ENCODE measurements at places on chromosomes 6 and 20.

GRCh38 chr6:82057846-82058554 is 189.5 kb downstream of the IBTK start:
- DNase-seq = no peak

GRCh38 chr6:151089978-151090377 is 149.8 kb upstream of the AKAP12 start:
- DNase-seq = no peak

GRCh38 chr6:162675503-162675902 is 52.1 kb downstream of the PRKN start:
- DNase-seq = no peak

- no peak for DNase-seq
These were observed 588 bp upstream of the ACSS2 start for GRCh38 chr20:34875642-34876405.

- DNase-seq = no peak
These were observed 116.8 kb upstream of the SUPT3H start for GRCh38 chr6:45494416-45495135.

- DNase-seq = no peak
These were observed 72.8 kb downstream of the SMOC2 start for GRCh38 chr6:168513766-168514165.

DNA sequence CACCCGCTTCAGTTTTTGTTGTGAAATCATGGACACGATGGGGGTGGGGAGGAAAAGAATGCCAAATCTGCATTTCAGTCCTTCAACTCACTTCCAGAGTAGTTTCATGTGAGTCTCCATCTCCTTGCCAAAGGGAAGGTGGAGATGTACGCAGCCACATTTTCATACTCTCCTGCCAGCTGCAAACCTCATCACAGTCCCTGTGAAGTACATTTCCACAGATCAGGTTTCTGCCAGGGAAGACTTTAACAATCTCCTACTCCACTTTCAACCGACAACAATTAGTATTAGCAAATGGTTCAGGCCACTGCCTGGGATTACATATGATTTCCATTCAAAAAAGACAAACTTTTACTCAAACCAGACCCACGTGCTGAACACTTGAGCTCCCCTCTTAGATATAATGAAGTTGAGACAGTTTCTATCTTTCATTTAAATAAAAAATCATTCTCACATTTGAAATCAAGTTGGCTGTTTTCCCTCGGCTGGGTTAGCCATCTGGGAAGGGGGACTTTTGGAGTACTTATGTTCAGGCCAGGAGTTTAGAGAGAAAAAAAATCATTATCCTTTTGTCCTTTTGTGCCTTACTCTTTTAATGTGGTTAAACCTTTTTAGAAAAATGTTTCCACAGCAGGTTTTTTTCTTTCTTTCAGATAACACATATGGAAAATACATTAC is 51.0 kb upstream of the CEP162 start:
- no peak for DNase-seq

DNA sequence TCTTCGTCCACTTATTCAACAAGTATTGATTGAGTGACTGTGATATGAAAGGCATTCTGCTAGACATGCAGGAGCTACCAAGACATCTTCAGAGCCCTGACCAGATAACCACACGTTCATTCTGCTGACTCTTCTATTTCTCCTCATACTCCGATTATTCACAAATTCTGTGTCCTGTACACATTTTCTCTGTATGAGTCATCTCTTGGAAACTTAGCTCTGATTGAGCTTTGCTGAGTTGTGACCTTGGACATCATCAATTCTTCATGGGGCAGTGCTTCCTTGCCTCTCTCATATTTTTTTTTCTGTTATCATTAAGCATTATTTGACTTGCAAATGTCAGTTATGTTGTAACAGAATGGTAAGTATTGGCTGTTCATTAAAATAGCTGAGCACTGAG is 351.6 kb upstream of the CNR1 start:
- no peak for DNase-seq

- DNase-seq = no peak
These were observed 148.6 kb upstream of the FUT9 start for GRCh38 chr6:95867205-95867604.

DNA sequence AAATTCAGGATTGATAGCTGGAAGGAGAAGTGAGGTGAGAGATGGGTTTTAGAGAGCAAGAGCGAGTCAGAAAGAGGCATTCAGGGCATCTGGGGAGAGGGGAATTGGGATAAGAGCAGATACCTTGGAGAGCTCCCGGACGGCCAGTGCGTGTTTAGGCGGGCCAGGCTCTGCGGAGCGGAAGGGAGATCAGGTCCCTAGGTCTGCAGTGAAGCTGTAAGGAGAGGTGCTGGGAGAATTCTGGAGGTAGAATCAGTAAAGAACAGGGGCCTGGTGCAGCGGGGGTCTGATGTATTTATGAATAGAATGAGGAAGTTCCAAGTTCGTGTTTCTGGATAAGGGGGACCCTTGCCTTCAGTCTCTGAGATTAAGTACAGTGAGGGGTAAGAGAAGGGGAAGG is 47.4 kb upstream of the FAM83D start:
- no peak for DNase-seq

GRCh38 chr6:49299279-49299678 is 163.8 kb downstream of the MMUT start:
- no peak for DNase-seq

All from stimulated activated CD8-positive, alpha-beta memory T cell treated with anti-CD3 and anti-CD28 coated beads, Interleukin-4, amount 100 ng/mL, for 1 hour (primary cell).